ENCODE measurements at places on chromosomes 12 and 14.

DNA sequence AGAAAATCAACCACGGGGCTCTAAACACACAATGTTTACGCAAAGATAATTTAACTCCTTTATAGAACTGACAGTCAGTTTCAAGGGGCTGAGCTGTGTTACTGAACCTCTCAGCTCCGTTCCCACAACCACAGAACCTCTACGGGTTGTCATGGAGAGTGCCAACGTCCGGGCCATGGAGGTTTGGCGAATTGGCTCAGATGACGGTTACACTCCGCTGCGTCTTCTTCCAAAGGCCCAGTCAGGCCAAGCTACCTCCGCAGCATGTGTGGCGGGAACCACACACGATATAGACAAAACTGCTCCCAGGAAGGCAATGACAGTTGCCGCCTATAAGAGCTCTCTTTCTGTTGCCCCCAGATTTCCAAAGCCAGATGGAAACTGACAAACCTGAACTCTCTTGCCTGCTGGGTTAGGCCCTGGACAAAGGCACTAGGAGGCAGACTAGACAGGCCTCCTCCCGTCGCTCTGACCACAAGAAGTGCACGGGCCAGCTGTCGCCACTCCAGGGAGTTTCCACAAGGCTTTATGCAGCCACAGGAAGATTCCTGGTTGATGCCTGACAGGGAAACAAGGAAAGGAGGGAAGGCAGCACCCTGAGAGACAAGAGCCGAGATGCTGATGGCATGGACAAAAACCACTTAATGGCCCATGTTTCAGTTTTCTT, 30.3 kb downstream of the CCDC88C start:
- no peak for DNase-seq

DNA sequence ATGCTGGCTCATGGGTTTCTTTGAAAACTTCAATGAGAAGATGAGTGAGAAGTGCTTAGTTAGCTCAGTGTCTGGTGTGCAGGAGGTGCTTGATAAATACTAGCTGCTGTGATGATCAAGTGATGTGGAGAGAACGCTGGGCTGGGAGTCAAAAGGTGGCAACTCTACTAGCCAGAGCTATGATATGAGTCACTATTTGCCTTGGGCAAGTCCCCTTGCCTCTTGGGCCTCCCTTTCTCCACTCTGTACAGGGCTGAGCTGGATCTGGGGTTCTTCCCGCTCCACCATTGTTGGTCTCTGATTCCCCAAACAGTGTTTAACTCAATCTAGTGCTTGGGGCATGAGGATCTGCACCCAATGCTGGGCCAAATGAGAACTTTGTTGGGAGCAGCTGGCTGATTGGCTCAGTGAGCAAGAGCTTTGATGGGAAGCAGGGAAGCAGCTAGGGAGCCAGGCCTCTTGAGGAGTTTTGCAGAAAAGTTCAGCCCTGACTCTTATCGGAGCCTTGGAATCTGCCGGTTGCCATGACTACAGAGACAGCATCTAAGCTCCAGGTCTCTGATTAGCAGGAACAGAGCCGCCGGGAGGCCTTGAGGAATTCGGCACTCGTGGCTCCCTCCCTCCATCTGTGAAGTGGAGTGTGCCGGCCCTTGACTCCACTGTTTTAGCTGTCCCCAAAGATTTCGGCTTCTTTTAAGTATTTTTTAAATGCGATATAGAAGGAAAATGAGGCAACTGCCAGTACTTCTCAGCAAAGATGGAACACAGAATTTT, 82.1 kb upstream of the HSPB8 start:
- no peak for DNase-seq

DNA sequence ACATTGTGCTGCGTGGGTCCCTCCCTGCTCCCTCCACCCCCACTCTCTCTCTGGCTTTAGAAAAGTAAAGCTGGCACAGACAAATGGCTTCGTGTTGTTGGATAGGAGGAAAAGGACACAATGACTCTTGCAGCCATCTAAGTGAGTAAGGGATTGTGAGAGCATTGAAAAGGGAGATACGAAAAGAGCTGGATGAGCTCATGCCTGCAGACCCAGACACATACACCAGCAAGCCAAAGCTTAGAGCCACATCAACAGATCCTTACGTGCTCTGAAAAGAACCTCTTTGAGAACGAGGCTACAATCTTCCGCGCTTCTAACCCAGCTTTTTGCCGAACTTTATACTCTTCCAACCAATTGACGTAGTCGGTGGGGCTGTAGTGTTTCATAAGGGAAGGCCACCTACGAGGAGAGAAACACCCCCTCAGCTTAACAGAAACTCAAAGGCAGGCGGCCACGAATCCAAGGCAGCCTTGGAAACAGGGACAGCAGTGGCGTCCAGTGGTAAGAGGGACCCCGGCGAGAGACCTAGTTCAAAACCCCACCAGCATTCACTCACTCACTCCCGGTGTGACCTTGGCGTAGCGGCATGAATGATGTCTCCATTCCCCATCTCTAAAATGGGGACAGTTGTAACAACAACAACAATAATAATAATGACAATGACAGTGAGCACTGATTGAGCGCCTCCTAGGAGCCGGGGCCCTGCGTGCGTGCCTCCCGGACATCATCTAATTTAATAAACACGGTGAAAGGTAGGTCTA, 1.1 kb downstream of the FBXO21 start:
- no peak for DNase-seq

- no peak for DNase-seq
Observed at GRCh38 chr14:26870722-26871617, 273.1 kb upstream of the NOVA1 start.

GRCh38 chr12:97790281-97790680, 327.7 kb downstream of the RMST start:
- no peak for DNase-seq

DNA sequence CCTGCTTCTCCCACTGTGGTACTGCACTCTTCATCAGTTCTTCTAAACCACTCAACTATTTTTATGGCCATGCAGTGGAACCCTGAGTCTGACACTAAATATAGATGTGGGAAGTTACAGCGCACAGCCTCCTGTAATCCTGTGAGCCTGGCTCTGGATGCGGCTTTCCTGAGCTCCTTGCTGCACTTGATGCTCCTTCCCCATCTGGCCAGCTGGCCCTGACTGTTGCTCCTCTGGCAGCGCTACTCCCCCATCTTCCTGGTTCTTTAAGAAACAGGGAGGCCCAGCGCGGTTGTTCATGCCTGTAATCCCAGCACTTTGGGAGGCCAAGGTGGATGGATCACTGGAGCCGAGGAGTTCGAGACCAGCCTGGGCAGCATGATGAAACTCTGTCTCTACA, 24.6 kb downstream of the IQSEC3 start:
- no peak for DNase-seq

DNA sequence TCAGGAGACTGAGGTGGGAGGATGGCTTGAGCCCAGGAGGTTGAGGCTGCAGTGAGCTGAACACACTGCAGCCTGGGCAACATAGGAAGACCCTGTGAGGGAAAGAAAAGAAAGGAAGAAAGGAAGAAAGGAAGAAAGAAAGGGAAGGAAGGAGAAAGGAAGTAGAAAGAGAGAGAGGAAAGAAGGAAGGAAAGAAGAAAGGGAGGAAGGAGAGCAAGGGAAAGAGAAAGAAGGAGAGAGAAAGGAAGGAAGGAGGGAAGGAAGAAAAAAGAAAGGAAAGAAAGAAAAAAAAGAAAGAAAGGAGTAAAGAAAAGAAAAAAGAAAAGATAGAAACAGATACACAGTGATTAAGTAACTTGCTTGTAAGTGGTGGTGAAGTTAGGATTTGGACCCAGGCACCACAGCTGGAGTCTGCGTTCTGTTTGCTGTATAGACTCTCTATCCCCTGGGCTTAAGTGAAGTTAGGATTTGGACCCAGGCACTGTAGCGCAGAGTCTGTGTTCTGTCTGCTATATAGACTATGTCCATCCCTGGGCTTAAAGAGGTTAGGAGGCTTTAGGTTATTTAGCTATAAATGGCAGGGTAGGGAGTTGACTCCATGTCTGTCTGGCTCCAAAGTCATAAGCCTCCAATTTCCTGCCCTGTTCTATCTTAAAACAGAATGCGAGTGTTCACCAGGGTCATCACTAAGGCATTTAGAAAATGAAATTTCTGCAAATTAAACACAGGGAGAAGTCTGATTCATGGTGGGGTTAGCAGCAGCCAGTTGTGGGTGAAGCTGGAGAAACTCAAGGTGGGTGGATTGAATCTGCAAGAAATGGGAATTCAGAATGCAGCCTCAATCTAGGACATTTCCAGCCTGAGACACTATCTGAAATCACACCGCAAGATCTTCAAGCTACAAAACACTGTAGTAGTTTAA, 13.3 kb upstream of the C12orf75 start:
- no peak for DNase-seq

DNA sequence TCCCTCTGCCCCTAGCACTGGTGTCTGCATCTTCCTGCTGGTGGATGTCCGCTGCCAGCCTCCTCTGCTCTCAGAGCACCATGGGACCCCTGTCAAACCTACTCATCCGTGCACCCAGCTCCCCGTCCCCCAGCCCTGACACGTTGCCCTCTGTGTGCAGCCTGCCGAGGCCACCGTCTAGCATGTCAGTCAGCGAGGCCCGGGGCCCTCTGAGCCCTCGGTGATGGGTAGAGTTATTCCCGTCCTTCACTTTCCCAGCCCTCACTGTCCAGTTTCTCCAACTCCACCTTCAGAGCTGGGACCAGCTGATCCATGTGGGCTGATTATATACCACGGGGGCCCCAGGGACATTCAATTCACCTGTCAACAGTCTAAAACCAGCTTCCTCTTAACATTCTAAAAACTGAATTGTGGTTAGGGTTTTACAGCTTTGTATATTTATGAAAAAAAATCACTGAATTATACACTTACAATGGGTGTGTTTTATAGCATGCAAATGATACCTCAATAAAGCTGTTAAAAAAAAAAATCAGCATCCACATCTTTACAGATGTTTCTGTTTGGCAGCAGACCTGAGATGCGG, 61.3 kb downstream of the CCDC88C start:
- no peak for DNase-seq

GRCh38 chr12:38875586-38876228, 29.7 kb downstream of the CPNE8 start:
- DNase-seq, result no peak

DNA sequence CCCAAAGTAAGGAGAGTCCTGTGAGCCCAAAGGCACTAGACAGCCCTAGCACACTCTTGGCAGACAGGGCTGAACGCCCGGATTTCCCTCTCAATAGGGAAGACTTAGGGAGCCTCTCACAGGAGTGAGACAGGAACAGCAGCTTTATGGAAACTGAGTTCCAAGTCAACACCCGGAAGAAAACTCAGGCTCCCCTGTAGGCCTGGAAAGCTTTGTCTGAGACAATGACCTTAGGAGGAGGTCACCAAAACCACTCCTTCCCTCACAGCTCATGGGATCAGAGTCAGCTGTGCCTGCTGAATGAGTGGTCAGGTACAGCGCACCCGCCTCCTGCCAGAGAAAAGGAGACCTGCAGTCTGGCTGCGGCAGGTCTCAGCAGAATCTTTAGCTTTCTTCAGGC, 229.5 kb downstream of the CACNA1C start:
- no peak for DNase-seq

GRCh38 chr14:94077111-94077821, 3.7 kb downstream of the DDX24 start:
- DNase-seq, result no peak

GRCh38 chr12:74849801-74850200, 312.2 kb downstream of the ATXN7L3B start:
- DNase-seq, result no peak

GRCh38 chr14:26332966-26333365, 264.9 kb downstream of the NOVA1 start:
- no peak for DNase-seq

- no peak for DNase-seq
Observed at GRCh38 chr12:69844836-69845235, 19.8 kb downstream of the MYRFL start.

GRCh38 chr14:101505236-101505970, 55.9 kb upstream of the DIO3 start:
- no peak for DNase-seq

GRCh38 chr12:76859611-76860010, 19.2 kb downstream of the CSRP2 start:
- no peak for DNase-seq

- no peak for DNase-seq
Observed at GRCh38 chr12:2319737-2320506, 267.1 kb downstream of the CACNA1C start.

DNA sequence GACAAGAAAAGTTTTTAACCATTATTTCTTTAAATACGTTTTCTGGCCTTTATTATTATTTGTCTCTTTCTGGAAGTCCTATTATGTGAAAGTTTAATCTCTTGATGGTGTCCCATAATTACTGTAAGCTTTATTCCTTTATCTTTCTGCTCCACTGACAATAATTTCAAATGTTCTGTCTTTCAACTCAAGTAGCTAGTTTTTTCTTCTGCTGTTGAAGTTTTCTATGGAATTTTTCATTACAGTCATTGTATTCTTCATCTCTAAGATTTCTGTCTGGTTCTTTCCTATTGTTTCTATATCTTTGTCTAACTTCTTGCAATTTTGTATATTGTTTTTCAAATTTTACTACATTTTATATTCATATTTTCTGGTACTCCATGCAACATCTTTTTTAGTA, 173.6 kb upstream of the MGAT4C start:
- no peak for DNase-seq

GRCh38 chr14:52868911-52869618, 77.7 kb upstream of the GNPNAT1 start:
- DNase-seq, result no peak

GRCh38 chr14:99511421-99512109, 30.4 kb downstream of the CCNK start:
- no peak for DNase-seq

- DNase-seq, result no peak
Observed at GRCh38 chr14:21525571-21525961, 580 bp downstream of the SALL2 start.

DNA sequence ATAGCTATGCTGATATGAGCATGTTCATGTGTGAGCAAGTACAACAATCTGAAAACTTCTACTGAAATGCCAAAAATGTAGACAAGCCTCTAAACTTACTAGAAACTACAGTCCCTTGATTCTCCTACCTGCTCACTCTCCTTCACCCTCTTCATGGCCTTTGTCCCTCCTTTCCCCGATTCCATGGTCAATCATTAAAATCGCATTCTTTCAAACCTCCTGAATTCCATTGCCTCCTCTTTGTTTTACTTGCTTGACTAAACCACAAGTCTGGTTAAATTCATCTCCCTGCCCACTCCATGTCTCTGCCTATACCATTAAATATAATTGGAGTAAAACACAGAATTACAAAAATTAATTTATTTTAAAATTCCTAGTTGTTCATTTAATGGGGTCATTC, 33.0 kb upstream of the SSTR1 start:
- DNase-seq, result no peak

DNA sequence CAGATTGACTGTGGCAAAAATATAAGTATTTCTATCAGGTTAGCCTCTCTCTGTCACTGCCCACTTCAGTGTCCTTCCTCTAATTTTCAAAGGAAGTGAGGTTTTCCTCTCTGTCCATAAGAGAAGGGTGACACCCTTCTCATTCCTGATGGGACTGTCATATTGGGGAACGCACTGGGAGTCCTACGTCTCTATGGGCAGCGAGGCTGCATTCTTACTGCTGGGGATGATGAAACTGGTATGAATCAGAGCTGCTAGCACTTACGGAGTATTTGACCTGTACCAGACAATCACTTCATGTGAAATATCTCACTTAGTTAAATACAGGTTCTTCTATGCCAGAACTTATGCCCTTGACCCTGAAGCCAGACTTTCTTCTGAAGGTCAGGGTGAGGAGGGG, 436.3 kb downstream of the DPF3 start:
- DNase-seq, result no peak

Data from effector memory CD8-positive, alpha-beta T cell (primary cell).